Stimulated activated CD8-positive, alpha-beta memory T cell treated with anti-CD3 and anti-CD28 coated beads, Interleukin-4, amount 100 ng/mL, for 4 hours (primary cell): ENCODE measurements at places on chromosomes 13 and 19.

GRCh38 chr13:61774903-61775302, 359.3 kb upstream of the PCDH20 start:
- no peak for DNase-seq

GRCh38 chr13:20706661-20707060, 3.2 kb downstream of the IL17D start:
- no peak for DNase-seq

- DNase-seq: no peak
These were observed 494.9 kb downstream of the FOXO1 start for GRCh38 chr13:40171566-40171965.

DNA sequence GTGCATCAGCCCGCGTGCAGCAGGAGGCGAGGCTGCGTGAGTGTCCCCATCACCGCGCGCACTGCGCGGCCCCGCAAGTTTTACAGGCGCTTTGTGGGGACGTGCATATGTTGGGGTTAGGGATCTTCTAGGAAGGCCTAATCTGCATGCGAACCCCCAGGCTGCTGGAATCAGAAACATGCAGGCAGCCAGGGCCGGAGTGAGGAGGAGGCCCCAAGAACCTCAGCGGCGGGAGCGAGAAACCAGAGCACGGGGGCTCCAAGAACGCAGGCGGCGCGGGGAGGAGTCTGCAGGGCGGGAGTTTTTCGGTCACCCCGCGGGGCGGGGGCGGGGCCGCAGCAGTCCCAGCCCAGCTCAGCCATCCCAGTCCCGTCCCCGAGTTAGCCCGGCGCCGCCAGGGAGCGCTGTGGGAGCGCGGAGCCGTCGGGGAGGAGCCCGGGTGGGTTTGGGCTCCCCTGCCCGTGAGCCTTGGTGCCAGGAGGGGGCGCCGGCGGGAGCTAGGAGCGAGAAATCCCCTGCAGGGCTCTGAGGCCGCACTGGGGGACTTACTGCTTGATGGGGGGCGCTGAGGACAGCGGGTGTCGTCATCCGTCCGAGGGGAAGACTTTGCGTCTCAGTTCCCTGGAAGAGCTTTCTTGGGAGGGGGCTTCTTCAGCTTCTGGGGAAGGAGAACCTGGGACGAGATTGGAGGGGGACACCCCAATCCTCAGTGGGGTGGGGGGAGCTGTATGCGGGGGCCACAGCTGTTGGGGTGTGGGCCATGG, 933 bp upstream of the NRTN start:
- DNase-seq: peak; percentile 72

DNA sequence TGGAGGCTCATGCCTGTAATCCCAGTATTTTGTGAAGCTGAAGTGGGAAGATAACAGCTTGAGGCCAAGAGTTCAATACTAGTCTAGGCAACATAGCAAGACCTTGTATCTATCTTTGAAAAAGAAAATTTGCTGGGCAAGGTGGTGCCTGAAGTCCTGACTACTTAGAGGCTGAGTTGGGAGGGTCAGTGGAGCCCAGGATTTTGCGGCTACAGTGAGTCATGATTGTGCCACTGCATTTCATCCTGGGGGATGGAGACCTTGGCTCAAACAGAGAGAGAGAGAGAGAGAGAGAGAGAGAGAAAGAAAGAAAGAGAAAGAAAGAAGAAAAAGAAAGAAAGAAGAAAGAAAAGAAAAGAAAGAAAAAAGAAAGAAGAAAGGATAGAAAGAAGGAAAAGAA, 1872.3 kb upstream of the PCDH20 start:
- DNase-seq: no peak

DNA sequence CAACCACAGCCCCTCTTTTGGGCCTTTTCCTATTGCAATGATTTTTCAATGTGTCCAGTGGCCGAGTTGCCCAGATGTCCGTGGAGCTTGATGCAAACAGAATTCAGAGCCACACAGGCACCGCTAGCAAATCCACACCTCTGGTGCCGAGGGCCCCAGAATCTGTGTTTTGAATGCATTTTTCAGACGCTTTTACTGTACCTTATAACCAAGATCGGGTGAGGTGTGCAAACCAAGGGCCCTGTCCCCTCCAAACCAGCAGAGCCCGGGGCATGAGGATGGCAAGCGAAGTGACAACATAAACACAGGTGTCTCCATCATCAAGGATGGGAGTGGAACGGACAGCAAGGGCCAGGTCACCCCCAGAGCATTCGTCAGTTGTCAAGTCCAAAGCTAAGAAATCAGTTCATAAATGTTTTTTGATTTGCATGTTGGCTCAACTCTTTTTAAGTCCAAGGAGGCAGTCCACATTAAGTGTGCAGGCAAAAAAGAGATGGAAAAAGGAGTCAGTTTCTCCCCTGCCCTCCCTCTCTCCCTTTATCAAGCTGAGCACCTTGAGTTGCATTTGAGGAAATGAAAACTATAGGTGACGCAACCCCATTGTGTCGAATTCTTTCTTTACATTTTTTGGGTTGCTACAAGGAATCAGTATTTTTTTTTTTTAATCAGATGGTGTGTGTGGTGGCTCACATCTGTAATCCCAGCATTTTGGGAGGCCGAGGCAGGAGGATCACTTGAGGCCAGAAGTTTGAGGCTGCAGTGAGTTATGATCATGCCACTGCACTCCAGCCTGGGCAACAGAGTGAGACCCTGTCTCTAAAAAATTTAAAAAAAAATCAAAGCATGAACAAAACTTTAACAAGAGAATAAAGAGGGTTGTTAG, 2.9 kb downstream of the CCDC8 start:
- no peak for DNase-seq
